ENCODE measurements at places on chromosomes 13 and 19. TPM values are rescaled to one million over a fixed set of nuclear protein-coding genes. Genes with fewer than 3 reads are reported as not detected.

TGFBR3L gene
- 1.7 TPM for total RNA-seq

C3 gene
- 40.0 TPM for total RNA-seq

LILRB4 gene
- total RNA-seq = not detected

ARGLU1 gene
- 34.0 TPM for total RNA-seq

IGSF23 gene
- total RNA-seq = 0.26 TPM

CYP4F2 gene
- not detected for total RNA-seq

DGKH gene
- 5.3 TPM for total RNA-seq
